GM12891 (cell line): ENCODE measurements at places on chromosomes 12 and 14.

DNA sequence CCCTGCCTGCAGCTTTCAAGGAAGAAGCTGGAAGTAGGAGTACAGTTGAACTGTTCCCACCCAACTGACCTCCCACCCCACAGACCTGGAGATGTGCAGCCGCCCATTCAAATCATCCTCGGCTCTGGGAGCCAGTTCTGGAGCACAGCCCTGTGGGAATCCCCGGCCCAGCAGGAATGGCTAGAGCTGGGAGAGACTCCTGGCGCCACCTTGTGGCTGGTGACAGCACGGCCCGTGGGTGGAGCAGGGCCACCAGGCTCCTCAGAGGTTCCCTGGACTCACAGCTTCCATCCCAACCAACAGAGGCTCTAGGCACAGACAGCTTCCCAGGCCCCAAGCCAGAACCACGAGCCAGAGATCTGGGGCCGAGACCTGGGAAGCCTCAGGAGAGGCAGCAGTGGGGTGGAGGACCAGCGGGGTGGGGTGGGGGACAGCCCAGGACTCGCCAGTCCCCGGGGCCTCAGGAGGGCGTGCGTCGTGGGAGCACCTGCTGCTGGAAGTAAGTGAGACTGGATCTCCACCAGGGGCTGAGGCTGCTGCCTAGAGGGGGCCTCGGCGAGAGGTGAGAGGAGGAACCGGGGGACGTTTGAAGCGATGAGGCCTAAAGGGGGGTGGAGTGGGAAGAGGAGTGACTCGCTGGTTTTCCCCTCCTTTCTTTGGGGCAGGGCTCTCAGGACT is 43.4 kb downstream of the RNF34 start:
- peak; percentile 95 for DNase-seq

DNA sequence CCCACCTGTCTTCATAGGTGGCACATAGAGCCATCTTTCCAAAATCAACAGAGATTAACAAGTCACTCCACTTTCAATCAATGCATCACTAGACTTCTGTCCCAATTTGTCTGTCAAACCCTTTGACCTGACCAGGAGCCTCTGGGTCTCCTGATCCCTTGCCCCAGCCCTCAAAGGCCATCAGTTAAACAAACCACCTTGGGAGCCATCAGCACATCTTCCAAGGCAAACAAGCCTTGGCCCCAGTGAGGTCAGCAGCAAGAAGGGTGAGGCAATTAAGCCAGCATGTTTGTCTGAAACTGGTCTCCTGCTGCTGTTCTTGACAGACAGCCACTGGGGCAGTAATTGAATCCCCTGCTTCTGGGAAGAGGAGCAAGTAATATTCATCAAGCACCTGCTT is 742.8 kb upstream of the TBX3 start:
- DNase-seq, result no peak

- no peak for DNase-seq
Observed at GRCh38 chr12:11022520-11022919, at the start of gene TAS2R19. TSS of gene TAS2R19 (minus strand) at chr12:11022620. CDS start at chr12:11022571, 49 bp downstream.

GRCh38 chr14:21024585-21025370 is at the start of gene NDRG2:
TSS of gene NDRG2 (minus strand) at chr14:21025061. CDS start at chr14:21023315, 1,746 bp downstream.
- DNase-seq, result peak; percentile 76
